SIG-M5 (cell line): ENCODE measurements at places on chromosomes 2 and 18.

DNA sequence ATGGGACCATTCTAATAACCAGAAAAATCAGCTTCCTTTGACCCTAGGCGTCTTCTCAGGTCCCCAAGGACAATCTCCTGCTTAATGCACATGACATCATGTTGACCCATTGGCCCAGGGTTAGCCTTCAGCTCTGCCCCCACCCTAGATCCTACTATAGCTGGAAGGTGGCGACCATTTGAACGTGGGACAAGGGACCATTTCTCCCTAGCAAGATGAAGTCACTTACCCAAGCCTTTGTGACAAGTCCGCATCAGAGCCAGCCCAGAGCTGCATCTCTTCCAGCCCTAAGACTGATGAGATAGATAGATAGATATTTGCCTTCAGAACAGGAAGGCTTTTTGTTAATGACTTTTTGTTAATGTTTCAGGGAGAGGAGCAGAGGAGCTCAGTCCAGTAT lies 28.2 kb upstream of the TAF1B start:
- DNase-seq = no peak

GRCh38 chr2:240245706-240246105 lies 105.2 kb upstream of the OTOS start:
- no peak for DNase-seq

DNA sequence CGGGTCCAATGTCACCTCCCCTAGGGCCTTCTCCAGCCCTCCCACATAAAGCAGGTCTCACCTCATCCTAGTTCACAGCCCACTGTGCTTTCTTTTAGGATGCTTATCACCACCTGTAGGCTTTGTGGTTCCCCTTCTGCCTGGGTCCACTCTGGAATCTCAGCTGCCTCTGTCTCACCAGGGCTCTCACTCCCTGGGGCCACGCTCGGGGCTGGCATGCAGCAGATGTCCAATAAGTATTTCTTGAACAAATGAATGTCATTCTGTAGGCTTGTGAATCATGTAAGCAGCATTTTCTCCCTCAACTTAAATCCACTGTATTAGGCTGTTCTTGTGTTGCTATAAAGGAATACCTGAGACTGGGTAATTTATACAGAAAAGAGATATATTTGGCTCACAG lies 4.3 kb upstream of the SH3BP4 start:
- DNase-seq = no peak

DNA sequence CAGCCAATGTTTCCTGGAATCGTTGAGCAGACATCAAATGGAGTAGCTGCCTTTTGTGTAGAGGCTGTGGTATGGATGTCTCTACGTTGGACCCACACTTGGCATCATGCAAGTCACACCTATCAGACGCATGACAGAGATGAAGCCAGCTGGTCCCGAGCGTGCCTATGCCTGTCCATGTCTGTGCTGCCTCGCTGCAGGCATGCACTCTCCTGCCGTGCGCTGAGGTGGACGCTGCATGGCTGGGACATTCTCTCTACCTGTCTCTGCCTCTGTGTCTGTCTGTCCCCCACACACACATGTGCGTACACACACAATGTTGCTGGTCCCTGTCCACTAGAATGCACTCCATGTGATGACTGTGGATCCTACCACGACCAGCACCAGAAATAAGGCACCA lies 514.2 kb upstream of the MYT1L start:
- no peak for DNase-seq

GRCh38 chr2:53033411-53033810 lies 734.2 kb upstream of the CHAC2 start:
- DNase-seq = no peak

GRCh38 chr2:207437136-207437523 lies 92.6 kb upstream of the CREB1 start:
- DNase-seq = no peak

GRCh38 chr18:3217948-3218647 lies 1.7 kb downstream of the MYOM1 start:
- DNase-seq = no peak

GRCh38 chr2:204329532-204329931 lies 215.7 kb upstream of the PARD3B start:
- no peak for DNase-seq

GRCh38 chr2:211306929-211307328 lies 750.5 kb downstream of the CPS1 start:
- DNase-seq = no peak

DNA sequence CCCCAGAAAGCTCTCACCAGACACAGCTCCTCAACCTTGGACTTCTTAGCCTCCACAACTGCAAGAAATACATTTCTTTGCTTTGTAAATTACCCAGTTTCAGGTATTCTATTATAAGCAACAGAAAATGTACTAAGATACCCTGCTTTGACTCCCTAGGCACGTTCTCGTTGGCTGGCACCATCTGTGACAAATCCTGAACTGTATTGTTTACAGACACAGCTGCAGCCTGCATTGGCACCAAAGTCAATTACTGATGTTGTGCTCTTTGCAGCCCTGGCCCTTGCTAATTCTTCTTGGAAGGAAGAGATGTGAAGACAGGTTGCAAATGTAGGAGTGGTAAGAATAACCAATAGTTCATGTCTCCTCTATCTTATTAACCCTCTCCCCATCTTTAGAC lies 72.7 kb upstream of the FAM136A start:
- no peak for DNase-seq

- no peak for DNase-seq
Measured at GRCh38 chr18:3610813-3611212, 160.8 kb downstream of the TGIF1 start.

DNA sequence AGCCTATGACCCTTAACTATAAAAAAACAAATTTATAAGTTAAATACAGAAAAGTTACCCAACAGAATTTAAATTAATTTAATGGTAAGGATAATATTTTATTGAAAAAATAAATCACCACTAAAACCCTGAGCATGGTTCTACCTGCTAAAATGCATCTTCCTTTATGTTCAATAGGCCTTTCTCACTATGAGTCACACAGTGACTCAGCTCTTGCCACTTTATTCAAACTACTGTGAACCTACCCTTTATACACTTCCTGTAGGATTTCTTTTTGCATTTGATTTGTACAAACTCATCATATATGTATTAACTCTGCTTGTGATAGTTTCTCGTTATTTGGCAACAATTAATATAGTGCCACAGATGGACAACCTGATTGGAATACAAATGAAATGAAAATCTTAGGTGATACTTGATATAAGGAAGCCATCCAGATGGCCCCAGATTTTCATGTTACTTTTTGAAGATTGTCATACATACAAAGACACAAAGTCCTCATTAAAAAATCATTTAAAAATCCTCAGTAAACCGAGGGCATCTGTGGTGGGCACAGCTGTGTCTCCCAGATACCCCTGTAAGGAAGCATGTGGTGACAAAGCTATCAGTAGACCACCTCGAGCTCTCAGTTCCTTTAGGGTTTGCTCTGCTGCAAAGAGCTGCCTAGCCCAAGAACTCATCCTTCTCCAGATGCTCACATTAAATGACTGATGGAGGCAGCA lies 55.2 kb upstream of the COBLL1 start:
- no peak for DNase-seq

DNA sequence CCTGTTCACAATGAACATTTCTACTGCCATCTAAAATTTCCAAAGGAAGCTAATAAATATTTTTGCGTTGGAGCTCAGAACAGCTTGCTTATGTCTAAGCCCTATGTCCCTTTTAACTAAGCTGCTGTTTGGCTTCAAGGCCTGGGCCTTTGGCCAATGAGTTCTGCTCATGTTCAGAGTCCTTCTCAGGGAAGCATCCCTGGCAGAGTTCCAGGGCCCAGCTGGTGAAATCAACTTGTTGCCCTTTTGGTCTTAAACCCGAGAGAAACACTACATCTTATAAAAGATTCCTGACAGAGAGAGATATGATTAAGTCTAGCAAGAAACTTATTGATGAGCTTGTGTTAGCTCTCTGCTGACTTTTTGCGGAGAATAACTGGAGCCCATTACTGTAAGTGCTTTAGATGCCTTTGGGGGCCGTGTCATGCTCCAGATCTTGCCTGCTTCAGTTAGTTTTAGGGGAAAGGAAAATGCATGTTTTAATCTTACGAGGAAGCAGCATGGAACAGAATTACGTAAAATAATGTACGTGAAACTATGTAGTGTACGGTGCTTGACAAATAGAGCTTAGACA lies 102.5 kb upstream of the NOSTRIN start:
- DNase-seq = no peak

DNA sequence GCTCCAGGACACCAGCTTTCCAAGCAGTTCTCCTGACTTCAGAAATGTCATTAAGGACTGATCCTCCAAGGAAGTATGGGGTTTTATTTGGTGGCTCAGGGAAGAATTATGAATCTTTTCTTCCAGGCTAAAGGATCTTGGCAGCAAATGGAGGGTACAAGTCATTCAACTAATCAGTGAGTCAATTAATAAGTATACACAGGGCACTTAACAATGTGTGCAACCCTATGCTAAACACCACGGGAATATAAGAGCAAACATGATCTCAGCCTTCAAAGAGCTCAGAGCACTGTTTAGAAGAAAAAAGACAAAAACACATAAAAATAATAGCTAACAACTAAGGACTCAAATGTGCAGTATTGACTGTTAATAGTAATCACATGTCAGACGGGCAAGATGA lies 234.5 kb downstream of the SETBP1 start:
- DNase-seq = no peak

DNA sequence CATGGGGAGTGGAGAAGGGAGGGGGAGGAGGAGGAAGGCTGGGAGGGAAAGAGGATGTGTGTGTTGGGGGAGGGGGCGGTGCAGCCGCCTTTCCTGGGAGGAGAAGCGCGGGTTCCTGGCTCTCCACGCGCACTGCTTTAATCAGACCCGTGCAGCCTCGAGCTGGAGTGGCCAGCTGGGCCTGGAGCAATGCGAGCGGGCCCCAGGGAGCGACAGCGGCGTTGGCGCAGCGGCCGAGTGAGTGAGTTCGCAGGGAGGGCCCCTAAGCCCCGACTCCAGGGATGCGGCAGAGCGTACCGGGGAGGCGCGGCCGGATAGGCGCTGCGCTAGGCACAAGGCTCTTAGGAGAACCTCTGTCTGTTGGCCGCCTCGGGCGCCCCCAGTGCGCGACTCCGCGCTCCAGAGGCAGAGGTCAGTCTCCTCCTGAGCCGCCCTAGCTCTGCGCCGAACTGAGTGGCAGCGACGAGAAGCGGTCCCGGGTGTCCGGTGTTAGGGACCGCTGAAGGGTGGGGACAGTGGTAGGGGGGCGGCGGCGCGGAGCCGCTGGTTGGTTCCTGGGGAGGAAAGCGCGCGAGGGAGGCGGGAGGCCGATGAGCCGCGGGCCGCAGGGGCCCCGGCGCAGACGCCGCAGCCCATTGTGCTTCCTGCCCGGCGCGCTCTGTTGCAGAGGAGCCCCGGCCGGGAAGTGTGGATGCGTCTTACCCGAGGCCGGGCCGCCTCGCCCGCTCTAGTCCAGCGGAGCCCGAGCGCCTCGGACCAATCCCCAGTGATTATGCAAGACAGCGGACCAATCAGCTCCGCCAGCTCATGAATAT lies 455 bp upstream of the DLX1 start:
- peak; percentile 88 for DNase-seq

DNA sequence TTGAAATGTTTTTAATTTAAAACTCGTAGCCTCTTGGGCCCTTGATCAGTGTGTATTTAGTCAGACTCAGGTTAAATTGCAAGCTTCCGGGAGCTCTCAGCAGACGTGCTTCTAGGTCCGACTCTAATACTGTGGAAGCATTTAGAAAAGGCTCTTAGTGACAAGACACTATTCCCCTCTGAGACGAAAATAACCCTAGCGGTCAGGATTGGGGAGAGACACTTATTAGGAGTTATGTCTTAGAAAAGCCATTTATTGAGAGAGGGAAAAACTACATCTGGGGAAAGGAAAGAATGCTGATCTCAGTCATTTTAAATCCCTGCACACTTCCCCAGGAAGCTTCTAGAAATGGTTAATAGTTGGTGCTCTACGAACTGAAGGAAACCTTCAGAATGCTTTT lies 110.5 kb upstream of the NCK2 start:
- no peak for DNase-seq

- no peak for DNase-seq
Measured at GRCh38 chr2:146873056-146873455, 971.8 kb upstream of the ACVR2A start.

DNA sequence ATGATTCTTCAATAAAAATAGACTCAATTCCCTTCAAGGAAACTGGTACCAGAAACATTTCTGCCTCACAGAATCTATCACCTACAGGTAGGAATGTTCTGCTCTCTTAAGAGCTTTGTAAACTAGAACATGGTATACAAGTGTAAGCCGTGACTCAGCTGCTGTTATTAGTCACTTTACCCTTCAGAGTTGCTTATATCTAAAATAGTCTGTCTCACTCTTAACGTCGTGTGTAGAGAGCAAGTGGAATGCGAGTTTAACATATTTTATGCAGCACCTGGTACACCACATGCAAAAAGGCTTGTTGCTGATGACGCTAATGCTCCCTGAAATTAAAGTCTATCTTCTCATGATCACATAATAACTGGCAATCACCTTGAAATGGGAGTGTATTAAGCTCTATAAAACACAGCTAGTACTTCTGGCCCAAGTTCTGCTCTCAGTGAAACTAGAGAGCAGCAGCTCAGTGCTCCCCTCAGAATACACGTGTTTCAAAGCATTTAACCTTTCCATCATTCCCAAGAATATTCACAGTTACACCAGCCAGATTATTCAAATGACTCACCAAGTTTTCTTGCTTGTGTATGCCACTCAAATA lies 420.0 kb downstream of the ZEB2 start:
- no peak for DNase-seq

DNA sequence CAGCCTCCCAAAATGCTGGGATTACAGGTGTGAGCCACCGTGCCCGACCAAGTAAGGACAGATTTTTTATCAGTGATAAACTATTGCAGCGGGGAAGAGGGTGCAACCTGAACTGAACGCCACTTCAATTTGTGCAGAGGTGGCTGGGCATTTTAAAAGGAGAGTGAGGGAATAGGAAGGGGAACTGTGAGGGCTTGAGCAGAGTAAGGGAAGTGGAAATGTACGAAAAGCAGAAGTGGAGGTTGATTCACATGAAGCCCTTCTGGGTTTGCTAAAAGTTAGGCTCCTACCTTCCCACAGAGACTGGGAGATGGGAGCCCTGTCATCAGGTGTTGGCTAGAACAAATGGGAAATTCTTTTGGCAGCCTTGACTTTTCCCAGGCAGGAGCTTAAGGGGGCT lies 6.1 kb downstream of the STK11IP start:
- DNase-seq = peak; percentile 51
